ENCODE measurements at places on chromosomes 5 and 9. TPM values are rescaled to one million over a fixed set of nuclear protein-coding genes. Genes with fewer than 3 reads are reported as not detected.

Gene IL3
- not detected for total RNA-seq

Gene SNAPC3
- 25.3 TPM for total RNA-seq

Gene ST6GALNAC4
- 27.0 TPM for total RNA-seq

Gene NR4A3
- 0.23 TPM for total RNA-seq

Gene SLC6A19
- not detected for total RNA-seq

Gene C5orf63
- not detected for total RNA-seq

Gene FAM200C
- total RNA-seq: 6.2 TPM

Gene TSPAN17
- total RNA-seq: 54.7 TPM

Gene TMOD1
- 0.88 TPM for total RNA-seq

DNA sequence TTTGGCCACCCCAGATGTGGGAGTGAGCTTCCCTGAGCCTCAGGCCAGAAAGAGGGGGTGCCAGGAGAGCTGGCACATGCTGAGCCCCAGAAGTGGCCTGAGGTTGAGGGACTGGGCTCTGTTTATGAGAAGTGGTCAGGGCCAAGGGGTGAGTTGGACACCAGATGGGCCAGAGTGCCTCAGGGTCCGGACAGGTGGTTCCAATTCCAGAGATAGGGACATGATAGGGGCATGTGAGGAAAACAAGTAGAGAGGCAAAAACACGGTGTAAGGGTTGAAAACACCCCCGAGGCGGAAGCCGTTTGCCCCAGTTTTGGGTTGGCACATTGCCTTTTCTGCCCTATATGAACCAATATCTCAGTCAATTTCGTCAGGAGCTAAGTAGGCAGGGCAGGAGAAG, 125.6 kb upstream of the NFIB start:
- no peak for DNase-seq

DNA sequence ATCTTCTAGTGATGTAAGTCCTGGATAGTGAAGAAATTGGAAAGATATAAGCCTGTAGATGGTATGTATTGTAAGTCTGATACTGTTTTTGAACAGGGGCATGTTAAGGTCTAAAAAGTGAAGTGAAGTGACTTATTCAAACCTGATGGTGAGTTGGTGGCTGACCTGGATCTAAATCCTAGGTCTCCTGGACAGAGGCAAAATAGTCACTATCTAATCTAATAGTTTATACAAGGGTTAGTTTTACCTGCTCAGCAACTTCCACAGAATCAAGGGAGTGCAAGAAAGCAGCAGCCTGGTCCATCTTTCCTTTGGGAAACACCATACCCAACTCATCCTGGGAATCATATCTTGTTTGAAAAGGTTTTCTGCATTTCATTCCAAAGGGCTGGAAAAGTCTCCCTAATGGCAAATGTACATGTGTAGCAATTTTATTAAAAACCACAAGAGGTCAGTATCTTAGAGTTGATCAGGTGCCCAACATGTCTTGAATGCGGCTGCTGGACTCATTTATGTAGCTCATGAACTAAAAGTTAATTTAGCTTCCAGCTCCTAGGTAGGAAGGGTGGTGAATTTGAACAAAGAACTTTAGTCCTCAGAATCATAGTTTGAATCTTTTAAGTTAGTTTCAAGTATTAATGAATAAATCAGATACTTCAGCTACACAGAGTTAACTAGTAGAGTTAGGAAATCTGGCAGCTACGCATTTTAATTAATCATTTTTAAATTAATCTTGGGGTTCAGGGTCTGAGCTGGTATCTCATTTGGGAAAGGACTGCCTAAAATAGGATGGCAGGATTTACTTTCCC, 26.0 kb downstream of the SKP2 start:
- no peak for DNase-seq

DNA sequence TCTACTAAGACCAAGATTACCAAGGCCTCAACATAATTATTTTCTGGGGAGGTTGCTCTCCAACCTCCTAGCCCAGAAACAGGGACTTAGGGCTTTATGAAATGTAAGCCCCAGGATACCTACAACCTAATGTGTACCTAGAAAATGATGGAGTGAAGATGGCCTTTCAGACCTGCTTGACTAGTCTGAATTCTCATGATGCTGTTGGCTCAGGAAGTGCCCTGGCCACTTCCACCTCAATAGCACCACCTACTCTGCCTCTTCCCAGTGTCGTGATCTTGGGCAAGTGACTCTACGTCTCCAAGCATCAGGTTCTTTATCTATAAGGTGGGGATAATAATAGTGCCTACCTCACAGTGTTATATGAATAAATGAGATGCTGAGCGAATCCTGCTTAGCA, 57.9 kb upstream of the GARNL3 start:
- no peak for DNase-seq

- DNase-seq: no peak
Observed at GRCh38 chr9:131046093-131046380, 37.1 kb downstream of the LAMC3 start.

- DNase-seq: no peak
Observed at GRCh38 chr5:138603249-138603920, 28.2 kb upstream of the HSPA9 start.

- no peak for DNase-seq
Observed at GRCh38 chr5:124948062-124948753, 201.8 kb upstream of the ZNF608 start.

GRCh38 chr5:136891175-136891972, 526.0 kb upstream of the TRPC7 start:
- DNase-seq: no peak

DNA sequence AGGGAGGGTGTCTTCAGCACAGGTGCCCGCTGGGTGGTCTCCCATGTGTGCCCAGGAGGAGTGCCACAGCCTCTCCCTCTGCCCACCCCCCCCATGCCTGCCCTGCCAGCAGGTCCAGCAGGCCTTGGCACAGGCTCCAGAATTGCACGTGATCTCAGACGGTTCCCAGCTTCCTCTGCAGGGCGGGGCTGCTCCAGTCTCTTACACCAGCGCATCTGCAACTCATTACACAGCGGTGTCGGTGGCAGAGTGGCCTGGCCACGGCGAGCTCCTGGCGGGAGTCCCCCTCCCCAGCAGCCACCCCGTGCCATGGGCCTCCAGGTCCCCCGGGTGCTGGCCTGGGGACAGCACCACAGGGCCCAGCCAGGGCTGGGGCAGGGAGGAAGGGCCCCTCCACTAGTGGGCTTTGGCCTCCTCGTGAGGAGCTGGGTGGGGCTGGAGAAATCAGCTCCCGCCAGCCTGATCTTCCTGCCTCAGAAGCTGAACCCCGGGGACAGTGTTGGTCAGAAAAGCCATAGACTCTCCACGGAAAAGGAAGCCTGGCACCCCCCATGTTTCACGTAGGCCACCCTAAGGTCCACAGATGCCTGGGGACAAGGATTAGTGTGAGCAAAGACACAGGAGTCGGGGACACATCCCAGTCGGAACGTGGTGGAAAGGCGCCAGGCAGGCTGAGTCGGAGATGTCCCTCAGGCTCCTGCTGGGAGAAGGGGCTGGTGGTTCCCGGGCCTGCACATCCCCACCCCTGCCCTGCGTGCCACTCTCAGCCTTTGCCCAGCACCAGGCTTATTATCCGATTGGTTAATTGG, 40.2 kb downstream of the RXRA start:
- no peak for DNase-seq

GRCh38 chr5:55533521-55534435, 986 bp downstream of the PLPP1 start:
- DNase-seq: no peak

DNA sequence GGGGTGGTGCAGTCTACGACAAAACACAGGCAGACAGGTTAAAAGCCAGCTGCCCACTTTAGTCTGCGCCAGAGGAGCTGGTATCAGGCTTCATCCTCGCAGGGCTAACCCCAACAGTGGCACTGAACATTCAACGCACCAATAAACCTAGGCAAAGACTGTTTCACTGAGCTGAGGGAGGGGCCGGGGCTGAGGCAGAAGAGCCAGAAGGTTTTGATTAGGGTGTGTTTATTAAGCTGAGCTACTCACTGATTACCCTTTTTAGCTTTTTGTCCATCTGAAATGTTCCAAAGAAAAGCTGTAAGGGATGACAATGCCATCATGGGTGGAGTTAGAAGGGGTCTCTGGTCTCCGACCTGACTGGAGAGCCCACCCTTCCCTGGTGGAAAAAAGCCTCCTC, 1.4 kb downstream of the ZMYND19 start:
- no peak for DNase-seq

DNA sequence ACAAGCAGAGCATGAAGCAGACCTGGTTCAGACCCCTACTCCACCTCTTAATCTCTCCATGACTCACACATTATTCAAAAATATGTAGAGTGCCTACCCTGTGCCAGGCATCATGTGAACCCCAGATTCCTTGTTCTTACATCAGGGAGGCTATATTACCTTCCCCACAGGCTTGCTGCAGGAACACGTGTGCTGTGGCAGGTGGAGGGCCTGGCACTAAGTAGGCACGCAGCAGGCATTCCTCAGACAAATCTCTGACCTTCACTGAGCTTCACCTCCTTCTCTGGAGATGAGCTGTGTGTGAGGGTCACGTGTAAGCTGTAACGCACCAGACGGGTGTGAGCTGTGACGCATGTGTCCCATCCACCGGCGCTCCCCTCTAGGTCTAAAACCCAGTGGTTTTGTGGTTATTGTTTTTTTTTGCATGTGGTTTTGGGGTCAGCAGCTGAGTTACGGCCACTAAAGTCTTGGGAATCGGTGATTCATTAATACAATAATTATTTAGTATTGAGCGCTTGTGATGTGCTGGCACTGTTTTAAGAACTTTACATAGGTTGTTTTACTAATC, 30.3 kb downstream of the ANGPTL2 start:
- no peak for DNase-seq

DNA sequence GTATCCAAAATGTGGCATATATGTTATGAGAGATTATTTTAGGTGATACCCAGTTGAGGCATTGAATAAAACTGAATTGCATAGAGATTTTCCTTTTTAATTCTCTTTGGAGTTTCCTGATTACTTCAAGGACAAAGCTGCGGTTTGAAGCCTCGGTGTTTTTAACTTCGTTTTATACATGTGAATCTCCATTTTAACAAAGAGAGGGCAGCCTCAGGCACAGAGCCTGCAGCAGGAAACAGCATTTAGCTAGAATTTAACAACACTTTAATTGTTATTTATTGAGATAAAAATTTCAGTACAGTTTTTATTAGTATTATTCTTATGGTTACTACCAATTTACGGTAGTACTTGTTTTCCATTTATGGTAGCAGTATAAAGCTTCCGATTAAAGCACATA, 114.0 kb downstream of the KIF4B start:
- no peak for DNase-seq

DNA sequence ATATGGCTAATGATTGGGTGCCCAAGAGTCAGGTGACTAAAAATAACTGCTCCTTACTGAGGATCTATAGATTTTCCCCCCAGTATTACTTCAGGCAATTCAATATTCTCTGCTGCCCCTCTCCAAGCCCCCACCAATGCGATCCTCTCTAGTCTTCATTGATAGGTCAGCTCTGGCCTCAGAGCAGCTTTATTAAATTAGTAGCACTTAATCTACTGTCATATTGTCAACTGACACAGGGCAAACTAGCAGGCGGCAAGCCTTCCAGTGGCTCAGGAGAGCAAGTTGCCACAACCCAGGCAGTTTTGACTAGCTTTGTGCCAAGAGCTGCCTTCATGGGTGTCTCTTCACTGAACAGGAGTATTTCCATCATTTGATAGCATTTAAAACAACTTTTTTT, 462.9 kb downstream of the BNC2 start:
- no peak for DNase-seq

DNA sequence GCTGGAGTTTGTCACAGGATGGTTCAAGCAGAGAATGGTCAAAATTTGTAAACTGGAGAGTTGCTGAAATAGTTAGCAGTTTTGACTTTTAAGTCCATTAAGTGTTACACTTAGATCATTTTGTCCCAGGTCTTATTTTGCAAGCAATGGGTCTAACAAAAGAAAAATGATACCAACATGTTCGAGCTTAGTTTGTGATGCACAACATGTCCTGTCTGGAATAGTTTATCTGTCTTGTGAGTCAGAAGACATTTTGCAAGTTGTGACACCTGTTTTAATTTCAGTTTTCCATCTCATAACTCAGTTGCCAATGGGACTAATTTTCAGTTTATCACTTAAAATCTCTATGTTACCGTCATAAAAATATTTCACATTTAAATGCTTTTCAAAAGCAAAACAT, 929.8 kb downstream of the CDH18 start:
- DNase-seq: no peak

GRCh38 chr5:54969856-54970828, 15.3 kb downstream of the ESM1 start:
- no peak for DNase-seq

DNA sequence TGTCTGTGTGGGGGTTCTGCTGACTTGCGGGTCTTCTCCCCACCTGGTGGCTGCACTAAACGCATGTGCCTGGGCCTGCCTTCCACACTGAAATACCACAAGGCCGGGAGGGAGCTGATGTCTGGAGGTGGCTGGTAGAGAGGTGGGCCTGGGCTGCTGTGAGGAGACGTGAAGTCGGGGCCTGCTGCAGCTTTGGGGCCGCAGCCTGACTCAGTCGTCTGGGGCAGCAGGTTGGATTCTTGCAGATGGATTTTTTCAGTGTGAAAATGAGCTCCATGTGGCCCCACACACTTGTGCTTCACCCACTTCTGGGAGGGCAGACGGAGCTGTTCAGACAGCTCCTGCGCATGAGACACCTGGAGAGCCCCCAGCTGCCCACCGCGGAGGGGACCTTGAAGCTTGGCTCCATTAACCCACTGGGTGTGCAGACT, 29.3 kb downstream of the COL5A1 start:
- DNase-seq: no peak

DNA sequence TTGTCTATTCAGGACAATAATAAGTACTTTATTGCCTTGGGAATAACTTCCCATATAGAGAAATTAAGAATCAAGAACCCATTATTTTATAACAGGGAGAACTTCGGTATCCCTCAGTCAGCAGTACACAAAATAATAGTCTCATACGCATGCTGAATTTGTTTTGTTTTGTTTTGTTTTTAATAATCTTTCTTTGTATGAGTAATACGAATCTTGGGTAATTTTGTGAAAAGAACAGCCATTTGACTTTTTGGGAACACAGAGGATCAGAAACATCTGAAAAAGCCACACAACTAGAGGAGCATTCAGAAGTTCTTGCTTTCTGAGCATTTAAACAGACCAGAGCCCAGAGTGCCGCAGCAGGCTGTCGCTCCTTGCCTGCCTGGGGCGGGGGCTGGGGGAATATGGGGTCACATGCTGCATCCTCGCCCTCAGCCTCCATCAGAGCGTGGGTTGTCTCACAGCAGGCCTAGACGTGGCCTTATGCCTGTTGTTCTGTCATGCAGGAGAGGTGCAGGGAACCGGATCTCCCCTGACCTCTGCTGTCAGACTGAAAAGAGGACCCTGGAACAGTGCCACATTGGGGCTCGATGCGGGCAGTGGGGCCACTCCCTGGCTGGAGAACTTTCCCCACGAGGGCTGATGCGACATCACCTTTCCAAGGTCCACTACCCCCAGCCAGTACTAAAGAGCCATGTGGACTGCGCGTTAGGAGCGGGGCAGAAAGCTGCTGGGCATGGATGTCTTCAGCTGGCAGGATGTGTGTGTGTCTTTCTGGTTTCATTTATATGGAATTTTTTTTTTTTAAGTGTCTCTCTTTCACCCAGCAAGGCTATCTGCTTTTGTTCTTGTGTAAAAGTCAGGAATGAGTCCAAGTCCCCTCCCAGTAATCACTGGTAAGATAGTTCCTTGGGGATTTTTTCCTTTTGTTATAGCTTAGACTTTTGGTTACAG, 133.4 kb upstream of the OTULINL start:
- no peak for DNase-seq

Data from H1 (cell line).